ENCODE measurements at places on chromosomes 1 and 21.
A peak's percentile ranks its signal among the peaks of the same experiment; 100 is the strongest.

DNA sequence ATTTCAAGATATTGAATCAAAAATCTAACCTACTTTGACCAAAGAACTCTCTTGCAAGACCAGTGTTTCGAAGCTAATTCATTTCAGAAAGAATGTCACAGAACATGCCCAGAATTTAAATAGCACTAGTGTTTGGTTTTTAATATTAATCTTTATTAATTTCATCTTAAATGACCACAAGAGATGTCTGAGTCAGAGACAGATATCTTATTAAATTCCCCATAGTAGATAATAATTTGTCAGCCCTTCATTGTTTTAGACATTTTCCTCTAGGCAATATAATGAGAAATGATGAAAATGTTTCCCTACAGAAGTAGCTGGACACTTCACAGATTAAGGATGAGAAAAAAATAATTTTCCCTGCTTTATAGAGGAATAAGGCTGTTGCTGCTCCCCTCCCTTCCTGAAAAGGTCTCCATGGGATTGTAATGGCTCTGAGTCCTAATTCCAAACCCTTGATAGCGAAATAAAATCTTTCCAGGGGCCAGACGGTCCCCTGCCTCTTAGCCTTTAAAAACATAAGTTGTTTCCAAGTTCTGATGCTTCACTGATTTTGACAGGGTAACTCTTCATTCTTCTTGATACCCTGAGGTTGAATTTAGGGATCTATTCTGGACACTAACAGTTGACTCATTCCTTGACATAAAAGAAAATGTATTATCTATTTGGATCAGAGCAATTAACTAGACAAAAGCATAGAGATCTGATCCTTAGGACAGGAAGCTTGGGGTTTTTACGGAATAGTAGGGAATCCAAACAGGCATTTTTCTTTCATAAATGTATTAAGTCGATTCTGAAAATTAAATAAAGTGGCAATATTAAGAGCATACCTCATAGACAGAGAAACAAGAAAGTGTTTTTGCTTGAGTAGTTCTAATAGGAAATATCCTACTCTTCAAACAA, 820.8 kb downstream of the BRINP3 start:
- DNase-seq = no peak

- no peak for DNase-seq
Observed at GRCh38 chr1:73801912-73802429, 396.0 kb downstream of the LRRIQ3 start.

DNA sequence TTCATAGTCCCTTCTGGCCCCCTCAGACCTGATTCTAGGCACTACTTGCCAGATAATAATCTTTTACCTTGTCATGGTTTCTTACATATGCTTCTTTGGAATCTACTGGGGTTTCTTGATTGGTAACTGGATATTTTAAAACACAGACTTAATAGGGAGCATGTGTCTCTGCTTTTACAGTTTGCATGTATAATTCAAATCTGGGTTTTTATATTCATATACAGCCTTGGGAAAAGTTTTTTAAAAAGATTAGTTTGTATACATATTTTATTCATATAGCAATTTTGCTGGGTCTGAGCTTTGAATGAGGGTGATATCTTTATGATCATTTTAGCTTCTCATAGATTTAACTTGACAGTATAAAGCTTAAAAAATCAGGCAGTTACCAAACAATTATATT, 21.1 kb upstream of the CD1D start:
- no peak for DNase-seq

DNA sequence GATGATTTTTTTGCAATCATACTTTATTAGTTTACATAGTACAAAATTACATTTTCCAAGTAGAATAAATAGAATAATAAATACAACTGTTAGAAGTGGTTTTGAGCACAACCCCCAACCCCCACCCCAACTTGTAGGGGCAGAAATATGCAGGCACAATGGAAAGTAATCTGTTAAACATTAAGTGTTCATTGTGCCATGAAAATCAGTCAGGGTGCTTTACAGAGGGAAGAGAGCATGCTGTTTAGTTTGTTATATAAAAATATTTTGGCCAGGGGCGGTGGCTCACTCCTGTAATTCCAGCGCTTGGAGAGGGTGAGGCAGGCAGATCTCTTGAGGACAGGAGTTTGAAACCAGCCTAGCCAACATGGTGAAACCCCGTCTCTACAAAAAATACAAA, 2.6 kb downstream of the OR10T2 start:
- no peak for DNase-seq

GRCh38 chr1:43140010-43140409, 32.1 kb downstream of the EBNA1BP2 start:
- DNase-seq = no peak

DNA sequence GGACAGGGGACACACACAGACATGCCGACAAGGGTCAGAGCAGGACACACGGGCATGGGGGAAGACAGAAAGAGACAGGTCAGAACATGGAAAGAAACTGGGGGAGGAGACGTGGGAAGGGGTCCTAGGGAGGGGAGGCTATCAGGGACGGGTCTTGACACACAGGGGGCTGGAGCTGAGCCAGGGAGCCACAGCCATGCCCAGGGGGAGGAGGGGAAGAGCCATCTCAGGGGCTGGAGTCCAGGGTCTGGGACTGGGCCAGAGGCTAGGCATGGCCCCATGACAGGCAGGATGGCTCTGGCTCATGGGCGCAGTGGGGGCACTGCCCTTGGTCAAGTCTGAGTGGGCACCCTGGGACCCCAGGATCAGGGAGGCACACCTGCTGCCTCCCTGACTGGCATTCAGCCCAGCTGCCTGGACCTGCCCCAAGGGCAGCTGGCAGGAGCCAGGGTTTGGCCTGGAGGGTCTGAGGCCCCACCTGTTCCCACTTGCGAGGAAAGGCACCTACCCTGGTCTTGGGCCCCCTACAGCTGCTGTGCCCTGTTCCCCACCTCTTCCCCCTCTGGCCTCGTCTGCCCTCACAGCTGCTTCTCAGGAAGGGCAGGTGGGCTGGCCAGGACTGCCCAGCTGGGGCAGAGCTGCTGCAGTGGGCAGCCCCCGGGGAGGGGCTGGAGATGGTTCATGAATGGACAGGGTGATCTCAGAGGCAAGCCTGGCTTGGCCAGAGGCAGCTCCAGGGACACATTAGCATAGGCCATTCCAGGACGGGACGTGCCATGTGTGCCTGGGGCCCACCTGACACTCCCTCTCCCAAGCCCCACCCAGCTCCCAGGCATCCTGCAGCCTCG, 42.9 kb downstream of the HSPG2 start:
- DNase-seq = no peak

DNA sequence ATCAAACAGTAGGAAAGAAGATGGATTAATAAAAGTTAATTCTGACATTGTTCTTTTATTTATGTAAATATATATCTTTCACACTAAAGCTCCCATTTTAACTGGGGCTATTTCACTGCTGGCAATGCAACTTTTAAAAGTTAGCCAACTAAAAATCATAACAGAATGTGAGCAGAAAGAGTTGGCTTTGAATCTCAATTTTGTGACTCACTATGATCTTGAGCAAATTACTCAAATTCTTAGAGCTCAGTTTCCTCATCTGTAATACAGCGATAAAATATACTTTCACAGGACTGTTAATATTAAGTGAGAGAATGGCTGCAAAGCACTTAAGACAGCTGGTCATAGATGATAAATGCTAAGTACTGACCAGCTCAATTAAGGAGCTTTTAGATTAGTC, 10.8 kb downstream of the EFCAB14 start:
- no peak for DNase-seq

DNA sequence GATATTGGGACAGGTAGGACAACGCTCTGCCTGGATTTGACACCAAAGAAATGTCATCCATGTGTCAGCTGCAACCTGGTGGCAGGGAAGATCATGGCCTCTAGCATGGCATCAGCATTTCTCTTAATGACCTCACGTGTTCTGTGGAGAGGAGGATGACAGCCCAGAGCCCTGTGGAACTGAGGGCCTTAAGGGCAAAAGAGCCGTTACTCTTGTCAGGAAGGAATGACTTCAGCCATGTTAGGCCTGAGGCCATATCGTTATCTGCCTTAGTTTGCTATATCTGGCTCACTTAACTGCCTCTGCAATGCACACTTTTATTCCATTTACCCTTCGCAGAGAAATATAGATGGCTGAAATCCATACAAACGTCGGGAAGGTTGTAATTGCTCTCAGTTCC, 83.2 kb upstream of the PBX1 start:
- DNase-seq = peak; percentile 63

DNA sequence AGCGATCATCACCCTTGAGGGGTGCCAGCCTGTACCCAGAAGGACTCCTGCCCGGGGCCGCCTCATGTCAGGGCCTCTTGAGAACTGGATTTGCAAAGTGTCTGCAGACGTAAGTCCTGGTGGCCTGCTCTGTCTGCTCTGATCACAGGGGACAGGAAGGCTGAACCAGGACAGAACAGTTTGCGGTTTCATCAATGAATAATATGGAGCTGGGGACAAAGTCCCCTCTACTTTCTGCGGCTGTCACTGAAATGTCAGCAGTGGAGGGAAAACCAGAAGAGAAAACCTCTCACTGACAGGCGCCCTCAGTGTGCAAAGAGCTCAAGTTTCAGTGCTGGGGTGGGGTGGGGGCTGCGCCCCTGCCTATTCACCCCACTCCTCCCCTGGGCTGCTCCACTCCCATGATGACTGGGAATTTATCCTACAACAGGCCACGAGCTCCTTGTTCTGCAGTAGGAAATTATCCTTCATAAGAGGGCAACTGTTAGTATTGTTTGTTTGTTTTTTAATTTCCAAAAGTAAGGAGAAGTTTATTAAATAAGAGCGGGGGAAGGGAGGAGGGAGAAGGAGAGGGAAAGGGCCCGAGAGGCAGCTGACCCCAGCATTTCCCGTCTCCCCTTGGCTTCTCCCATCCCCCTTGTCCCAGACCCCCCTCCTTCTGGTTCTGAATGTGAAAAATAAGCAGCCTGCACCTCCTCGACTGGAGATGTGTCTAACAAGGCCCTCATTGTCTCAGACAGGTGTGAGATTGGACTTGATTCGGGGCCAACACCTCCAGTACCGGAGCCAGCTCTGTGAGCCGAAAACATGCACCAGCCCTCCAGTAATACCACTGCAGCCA, 149.2 kb downstream of the CLIC6 start:
- no peak for DNase-seq

DNA sequence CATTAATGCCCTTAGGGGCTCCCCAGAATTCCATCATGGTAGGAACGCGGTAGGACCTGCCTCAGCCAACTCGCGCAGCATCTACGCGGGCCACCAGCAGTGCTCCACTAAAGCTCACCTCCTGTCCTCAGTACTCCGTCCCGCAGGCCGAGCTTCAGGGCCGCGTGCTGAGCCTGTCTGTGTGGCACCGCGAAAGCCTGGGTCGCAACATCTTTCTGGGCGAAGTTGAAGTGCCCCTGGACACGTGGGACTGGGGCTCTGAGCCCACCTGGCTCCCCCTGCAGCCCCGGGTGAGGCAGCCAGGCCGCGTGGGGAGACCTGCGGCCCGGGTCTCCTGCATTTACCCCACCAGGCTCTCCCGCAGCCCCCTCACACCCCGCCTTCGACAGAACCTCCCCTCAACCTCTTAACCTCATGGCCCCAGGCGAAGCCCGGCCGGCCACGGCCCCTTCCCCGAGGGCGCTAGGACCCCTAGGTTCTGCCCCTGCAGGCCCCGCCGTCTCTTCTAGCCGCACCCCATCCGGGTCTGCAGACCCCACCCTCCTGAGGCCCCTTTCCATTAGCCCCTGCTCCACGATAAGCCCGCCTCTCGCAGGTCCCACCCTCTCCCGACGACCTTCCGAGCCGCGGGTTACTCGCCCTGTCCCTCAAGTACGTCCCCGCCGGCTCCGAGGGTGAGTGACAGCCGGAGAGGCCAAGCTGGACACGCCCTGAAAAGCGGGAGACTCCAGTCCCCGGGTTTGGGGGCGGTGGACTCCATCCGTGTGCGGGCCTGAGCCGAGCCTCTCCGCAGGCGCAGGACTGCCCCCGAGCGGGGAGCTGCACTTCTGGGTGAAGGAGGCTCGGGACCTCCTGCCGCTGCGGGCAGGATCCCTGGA, 9.1 kb downstream of the SYTL1 start:
- peak; percentile 97 for DNase-seq

All from islet precursor cell (in vitro differentiated cells).